ENCODE measurements at places on chromosomes 3 and 15.

DNA sequence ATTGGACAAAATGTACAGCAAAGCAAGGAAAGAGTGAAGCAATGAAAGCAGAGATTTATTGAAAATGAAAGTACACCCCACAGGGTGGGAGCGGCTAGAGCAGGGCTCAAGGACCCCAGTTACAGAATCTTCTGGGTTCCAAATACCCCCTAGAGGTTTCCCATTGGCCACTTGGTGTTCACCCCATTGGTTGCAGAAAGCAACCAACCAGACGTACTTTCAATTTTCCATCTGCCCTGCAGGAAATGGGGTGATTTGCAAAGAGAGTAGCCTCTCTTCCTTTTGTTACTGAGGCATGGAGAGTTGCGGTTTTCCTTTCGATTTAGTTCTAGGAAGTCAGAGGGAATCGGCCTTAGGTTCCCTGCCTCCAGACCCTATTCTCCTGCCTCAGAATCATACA, 2.4 kb downstream of the PML start:
- peak; percentile 42 for DNase-seq

DNA sequence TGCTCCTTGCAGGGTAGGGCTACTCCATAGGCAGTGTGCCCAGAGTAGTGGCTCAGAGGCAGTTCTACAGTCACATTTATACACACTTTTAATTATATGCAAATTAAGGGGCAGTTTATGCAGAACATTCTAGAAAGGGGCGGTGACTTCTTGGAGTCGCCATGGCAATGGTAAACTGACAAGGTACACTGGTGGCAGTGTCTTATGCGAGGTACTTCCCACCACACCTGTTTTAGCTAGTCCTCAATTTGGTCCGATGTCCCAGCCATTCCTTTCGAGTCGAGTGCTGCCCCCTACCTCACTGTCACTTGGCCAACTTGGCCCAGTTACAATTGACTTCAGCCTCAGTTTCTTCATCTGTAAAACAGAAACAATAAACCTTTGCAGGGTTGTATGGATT, 3.8 kb upstream of the IRAK2 start:
- DNase-seq: no peak

DNA sequence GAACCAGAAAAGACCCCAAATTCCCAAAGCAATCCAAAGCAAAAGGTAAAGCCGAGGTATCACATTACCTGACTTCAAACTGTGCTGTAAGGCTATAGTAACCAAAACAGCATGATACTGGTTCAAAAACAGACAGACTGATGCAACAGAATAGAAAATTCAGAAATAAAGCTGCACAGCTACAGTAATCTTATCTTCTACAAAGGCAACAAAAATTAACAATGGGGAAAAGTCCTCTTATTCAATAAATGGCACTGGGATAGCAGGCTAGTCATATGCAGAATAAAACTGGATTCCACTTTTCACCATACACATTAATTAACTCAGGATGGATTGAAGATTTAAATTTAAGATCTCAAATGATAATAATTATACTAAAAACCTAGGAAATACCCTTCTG, 392.6 kb upstream of the CBLB start:
- no peak for DNase-seq

- no peak for DNase-seq
These were observed 7.2 kb upstream of the ZNF148 start for GRCh38 chr3:125382298-125382697.

- no peak for DNase-seq
These were observed 221.8 kb upstream of the WNT5A start for GRCh38 chr3:55708921-55709320.

DNA sequence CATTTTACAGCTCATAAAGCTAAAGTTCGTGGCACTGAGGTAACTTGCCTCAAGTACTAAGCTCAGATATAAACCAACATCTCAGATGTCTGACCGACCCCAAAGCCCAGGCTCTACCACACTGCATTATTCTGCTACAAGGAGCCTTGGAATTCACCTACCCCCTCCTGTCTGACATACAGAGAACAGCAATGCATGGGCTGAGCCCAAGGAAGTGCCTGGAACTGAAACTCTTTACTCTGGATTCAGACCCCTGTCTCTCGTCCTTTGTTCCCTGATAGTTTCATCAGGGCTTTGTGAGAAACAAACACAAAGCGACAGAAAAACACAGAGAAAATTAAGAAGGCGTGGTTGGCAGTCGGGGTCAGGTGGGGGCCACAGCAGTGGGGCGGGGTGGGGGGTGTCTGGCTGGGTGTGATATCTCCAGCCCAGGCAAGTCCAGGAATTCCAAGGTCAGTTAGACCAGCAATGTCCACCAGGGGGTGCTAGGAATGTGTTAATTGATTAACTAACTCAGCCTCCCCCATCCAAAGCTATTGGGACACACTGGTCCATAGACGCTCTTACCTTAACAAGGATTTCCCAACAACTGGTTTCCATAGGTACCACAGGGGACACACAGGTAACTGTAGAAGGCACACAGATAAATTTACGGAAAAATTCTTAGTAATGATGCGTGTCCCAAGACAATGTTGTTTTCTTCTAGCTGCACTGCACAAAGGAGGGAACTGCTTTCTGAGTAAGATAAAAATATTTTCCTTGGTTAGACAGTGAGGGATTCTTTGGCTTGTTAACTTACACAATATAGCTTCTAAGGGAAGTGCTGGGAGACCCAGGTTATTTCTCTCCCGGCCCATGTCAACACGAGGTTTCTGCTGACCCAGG, 18.8 kb upstream of the SSUH2 start:
- DNase-seq: peak; percentile 30

DNA sequence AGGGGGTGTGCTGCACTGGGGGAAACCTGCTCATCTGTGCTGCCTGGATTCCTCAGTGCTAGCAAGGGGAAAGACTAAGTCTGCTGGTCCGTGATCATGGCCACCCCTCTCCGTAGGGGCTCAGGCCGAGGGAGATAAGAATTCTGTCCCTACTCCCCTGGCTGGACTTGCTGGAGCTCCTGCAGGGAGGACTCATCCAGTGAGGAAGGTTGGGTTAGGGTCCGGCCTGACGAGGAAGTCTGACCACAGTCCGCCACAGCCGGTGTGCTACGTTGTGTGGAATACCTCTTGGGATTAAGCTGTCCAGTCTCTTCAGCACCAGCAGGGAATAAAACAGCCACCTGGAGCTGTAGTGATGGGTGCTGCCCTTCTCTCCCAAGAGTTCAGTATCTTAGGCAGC, 1309.1 kb upstream of the CADM2 start:
- DNase-seq: no peak

GRCh38 chr3:118412503-118412902, 622.1 kb downstream of the IGSF11 start:
- no peak for DNase-seq

DNA sequence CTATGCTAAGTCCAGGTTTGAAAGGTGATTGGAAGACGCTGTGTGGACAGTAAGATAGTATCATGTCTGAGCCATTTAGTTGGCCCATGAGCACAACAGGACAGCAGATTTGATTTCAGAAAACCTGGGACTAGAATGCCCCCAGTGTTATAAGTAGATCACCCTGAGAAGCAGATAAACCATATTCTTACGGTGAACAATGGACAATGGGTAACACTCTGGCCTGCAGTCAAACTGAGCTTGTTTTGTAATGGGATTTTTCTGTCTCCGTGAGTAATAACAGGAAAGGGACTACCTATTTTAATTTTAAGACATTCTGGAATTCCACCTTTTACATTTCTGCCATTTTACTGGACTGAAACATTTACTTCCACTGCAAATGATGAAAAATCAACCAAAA, 71.5 kb downstream of the LDHAL6B start:
- DNase-seq: no peak

GRCh38 chr3:78139166-78139565, 1099.3 kb downstream of the ROBO2 start:
- DNase-seq: no peak

DNA sequence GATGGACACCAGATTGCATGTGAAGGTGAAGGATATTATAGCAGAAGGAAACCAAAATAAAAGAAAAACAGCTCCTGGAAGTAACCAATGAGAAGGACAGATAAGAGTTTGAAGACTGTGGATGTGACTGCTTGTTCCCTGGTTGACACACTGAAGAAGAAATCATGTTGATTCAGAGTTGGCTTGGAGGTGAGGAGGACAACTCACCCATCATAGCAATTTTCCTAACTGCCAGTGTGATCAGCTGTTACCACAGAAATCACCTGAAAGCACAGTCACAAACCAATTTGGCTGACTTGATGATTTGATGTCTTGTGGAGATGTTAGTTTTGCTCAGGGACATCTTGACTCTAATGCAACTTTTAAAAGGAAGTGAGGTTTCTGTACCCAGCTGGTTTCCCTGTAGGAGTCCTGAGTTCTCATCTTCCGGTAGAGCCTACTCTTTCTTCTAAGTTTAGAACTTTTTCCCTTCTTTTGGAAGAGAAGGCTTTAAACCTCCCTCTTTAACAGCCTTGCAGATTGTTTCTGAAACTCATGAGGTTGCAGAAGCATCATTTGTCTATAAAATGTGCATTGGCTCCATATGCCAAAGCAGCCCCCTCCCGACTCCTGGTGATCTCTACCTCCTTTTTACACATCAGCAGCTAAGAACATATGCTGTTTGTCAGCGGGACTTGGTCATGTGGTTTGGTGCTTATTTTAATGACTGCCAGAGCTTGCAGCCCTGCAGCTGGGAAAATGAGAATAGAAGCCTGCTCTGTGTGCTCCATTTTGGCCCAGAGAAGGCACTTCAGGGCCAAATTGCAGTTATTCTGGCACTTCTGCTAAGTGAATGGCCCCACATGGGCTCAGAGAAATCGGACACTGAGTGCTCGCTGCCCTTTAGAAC, 10.3 kb downstream of the ATG7 start:
- DNase-seq: no peak

DNA sequence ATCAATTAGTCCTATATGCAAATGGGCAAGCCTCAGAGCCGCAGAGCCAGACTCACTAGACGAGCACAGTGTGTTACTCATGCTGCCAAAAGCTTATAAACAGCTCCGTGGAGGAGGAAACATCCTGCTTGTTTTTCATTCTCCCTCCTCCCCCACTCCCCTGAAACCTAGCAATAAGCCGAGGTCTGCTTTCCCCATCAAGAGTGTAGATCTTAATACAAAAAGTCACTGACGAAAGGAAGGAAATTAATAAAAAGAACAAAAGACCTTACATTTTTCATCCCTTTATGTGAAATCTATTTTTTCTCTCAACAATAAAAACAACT, 88.5 kb downstream of the XXYLT1 start:
- DNase-seq: peak; percentile 29

DNA sequence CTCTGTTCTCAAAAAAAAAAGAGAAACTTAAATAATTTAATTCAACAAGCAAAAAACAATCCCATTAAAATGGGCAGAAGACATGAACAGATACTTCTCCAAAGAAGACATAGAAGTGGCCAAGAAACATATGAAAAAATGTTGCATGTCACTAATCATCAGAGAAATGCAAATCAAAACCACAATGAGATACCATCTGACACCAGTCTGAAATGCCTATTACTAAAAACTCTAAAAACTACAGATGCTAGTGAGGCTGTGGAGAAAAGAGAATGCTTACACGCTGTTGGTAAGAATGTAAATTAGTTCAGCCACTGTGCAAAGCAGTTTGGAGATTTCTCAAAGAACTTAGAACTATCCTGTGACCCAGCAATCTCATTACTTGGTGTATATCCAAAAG, 382.9 kb downstream of the OTOL1 start:
- DNase-seq: no peak
